ENCODE measurements at places on chromosomes 12 and 14. TPM values are rescaled to one million over a fixed set of nuclear protein-coding genes. Genes with fewer than 3 reads are reported as not detected.
A peak's percentile ranks its signal among the peaks of the same experiment; 100 is the strongest.

DNA sequence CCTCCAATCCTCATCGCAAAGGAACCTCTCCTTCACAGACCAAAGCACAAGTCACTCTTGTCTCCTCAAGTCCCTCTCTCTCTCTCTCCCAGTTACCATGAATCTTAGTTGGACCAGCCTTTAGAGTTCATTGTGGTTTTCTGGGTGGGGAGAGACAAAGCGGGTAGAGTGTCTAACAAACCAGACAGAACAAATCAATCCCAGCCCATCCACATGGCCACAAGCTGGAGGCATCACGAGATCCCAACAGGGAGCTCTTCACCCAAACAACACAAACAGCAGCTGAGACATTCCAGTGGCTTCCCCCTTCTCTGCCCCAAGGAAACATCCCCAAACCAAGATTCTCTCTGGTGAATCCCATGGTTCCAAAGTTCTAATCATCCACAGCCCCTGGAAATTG lies 22.4 kb downstream of the ACTN1 start:
- no peak for DNase-seq

GRCh38 chr12:90575995-90576394 lies 379.0 kb downstream of the CCER1 start:
- no peak for DNase-seq

- no peak for DNase-seq
These were observed 6.5 kb downstream of the NUBPL start for GRCh38 chr14:31567655-31568054.

GRCh38 chr12:109448707-109449390 lies 28.3 kb downstream of the KCTD10 start:
- DNase-seq: no peak

- peak; percentile 55 for DNase-seq
These were observed 107.0 kb downstream of the PTCSC3 start for GRCh38 chr14:36069535-36069900.

ZC3H10 gene
- total RNA-seq: 1.8 TPM

RBP5 gene
- not detected for total RNA-seq

DNA sequence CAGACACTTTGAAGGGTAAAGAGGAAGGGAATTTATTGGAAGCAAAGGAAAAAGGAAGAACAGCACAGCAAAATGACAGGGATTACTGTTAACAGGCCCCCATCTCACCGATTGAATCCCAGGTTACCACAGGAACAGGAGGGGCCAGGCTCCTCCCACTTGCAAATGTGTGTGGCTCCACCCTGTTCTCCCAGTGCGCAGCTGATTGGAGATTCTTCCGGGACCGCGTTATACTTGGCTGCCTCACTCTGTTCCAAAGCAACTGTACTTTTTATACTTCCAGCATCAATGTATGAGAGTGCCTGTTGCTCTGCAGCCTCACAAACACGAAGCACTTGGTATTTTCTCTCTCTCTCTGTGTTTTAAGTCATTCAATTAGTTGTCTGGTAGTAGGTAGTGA lies 273.6 kb upstream of the MDGA2 start:
- DNase-seq: no peak

- DNase-seq: no peak
These were observed 17.1 kb upstream of the BICD1 start for GRCh38 chr12:32089586-32089985.

DNA sequence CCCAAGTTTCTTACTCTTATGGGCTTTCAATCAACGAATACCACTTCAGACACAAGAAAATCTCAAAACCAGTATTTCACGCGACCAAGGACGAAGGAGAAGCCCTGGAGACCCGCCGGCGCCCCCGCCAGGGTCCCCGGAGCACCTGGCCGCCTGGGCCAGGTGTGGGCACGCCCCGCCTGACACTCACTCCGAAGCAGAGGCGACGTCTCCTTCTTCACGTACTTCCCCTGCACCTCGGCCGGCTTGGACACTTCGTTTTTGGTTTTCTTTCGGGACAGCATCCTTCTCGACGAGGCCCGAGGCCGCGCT lies 466 bp downstream of the SAV1 start:
- DNase-seq: no peak

DEPDC4 gene
- 1.0 TPM for total RNA-seq
